Hypothalamus (tissue), 51 donors: ENCODE measurements at places on chromosomes 6 and 20.

GRCh38 chr6:25735261-25735660 lies 19.3 kb upstream of the SLC17A4 start:
- DNase-seq, result no peak

DNA sequence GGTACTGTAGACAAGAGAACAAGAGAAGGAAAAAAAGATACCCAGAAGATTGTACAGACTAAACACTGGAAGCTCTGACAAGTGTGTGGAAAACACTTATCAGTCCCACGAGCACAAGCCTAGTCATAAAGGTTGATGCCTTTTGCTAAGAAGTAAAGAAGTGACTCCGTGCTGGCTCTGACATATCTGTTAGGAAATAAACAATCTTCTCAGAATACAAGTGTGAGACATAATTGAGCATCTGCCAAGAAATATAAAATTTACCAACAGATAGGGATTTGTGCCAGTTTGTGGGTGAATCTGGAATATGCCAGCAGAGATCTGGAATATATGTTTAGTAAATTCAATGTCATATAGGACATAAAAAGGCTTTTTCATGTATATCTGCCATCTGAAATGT lies 258.7 kb upstream of the RNF217 start:
- DNase-seq, result no peak

DNA sequence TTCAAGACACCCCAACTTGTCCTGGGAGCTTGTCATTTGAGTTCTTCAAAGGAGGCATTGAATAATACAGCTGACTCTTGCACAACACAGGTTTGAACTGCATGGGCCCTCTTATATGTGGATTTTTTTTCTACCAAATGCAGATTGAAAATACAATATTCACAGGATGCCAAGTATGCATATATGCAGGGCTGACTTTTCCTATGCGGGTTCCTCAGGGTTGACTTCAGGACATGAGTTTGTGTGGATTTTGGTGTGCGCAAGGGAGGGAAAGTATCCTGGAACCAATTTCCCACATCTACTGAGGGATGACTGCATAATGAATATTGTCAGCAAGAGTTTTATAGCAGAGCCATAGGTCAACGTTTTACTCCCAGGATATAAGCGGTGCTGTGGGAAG lies 70.0 kb upstream of the RALY start:
- no peak for DNase-seq

DNA sequence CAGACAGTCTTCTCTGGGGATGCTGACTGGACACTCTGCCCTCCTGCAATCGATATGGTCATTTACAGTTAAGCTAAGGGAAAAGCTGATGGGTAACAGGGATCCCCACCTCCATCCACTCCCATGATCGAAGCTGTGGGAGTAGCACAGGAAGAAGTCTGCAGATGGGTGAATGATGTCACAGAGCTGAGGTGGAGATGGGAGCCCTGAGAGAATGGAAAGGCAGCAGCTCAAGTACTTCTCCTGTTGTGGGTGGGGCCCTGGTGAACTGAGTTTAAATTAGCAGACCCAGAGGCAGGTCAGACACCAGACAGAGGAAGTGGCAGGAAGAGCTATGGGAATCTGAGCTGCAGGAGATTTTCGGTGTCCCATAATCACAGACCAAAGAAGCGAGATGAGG lies 29.0 kb downstream of the HDGFL1 start:
- DNase-seq, result no peak

DNA sequence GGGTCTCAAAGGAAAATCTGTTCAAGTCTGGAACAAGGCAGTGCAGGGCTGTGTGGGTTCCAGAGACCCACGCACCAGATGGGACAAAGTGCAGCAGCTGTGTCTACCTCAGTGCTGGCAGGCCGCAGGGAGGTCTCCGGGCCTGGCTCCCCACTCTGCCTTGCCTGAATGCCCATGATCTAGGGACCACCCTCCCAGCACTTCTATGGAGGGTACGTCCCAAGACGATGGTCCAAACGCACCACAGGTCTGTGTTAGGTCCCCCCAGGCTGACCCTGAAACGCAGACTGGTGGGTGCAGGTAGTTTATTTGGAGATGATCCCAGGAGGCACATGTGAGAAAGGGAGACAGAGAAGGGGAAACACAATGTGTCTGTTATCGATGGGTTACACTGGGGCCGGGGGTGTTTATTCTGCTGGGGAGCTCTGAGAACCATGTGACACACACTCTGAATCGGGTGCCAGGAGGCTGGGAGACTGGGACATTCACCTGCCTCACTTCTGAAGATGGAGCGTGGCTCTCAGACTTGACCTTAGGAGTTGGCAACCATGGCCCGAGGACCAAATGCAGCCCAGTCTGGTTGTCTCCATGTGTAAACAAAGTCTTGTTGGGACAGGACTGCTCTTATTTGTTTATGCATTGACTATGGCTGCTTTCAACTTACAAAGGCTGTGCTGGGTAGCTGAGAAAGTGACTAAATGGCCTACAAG lies 21.7 kb downstream of the CST9L start:
- no peak for DNase-seq

DNA sequence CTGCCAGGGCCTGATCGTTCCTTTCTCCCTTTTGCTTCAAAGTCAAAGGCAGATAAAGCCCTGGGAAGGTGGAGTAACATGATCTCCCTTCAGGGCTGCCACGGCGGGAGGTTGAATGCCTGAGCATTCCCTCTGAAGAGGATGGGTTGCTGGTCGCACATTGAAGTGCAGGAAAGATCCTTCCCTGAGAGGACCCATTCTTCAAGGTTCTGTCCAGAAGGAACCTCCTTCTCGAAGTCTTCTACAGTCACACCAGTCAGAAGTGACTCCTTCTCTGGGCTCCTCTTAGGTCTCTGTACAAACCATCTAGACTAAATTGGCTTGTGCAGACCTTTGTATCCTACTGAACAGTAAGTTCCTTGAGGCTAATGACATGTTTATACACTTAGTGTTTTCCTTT lies 192.6 kb upstream of the VGLL2 start:
- no peak for DNase-seq
